CD4-positive, alpha-beta T cell (primary cell): ENCODE measurements at places on chromosomes 1 and 21. TPM values are rescaled to one million over a fixed set of nuclear protein-coding genes. Genes with fewer than 3 reads are reported as not detected.

DNA sequence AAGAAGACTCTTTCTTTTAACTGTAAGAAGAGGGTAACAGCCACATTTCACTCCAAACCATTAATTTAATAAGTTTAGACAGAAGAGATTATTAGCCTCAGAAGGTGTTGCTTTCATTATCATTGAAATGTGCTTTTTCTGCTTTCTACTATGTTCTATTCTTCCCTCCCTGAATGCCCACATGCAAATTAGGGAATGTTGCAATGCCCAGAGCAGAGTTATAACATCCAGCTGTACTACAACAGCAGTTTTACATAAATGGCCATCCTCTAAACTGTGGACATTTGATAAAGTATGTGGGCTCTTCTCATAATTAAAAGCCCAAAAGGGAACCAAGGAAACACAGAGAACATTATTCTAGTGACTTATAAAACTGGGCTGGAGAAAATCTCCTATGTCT is 82.2 kb upstream of the SOD1 start:
- no peak overlapping the region for H3K4me3 ChIP-seq
- H3K4me1 ChIP-seq: peaks cover 4% of the 10 kb centered on the region
- no peaks in the 10 kb centered on the region for H3K36me3 ChIP-seq
- DNase-seq: no peak
- no peaks in the 10 kb centered on the region for H3K27me3 ChIP-seq

DNA sequence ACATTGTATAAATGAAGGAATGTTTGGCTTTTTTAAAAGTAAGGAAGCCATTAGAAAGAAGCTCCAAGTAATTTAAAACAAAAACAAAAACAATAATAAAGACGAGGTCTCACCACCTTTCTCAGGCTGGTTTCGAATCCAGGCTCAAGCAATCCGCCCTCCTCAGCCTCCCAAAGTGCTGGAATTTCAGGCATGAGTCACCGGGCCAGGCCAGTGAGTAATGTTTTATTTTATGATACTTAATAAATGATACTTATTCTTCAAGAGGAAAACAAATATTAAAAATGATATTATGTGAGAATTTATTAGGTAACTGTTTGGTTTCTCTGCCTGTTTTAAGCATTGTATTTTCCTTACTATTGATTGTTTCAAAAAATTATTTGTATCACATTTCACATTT is 201.4 kb upstream of the BRINP3 start:
- no peaks in the 10 kb centered on the region for H3K36me3 ChIP-seq
- H3K27ac ChIP-seq: no peak overlapping the region
- H3K4me1 ChIP-seq: no peaks in the 10 kb centered on the region
- no peaks in the 10 kb centered on the region for H3K27me3 ChIP-seq

DNA sequence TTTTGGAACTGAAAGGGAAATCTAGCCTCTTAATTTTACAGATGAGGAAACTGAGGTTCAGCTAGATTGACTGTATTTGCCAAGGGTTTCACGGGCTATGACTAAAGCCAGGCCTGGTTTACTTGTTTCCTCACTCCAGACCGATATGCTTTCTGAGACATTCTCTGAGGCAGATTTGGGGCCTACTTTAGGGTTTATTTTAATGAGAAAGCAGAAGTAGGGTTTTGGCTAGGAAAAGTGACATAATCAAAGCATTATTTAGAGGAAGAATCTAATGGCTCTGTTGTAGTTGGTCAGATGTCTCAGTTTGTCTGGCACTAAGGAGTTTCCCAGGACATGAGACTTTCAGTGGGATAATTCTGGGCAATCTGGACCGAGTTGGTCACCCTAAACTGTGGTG is 1.5 kb upstream of the RPTN start:
- H3K27me3 ChIP-seq: no peaks in the 10 kb centered on the region
- H3K4me3 ChIP-seq: no peak overlapping the region
- H3K36me3 ChIP-seq: no peaks in the 10 kb centered on the region
- no peaks in the 10 kb centered on the region for H3K4me1 ChIP-seq
- no peak for DNase-seq

GRCh38 chr21:37548521-37548981 is 182.0 kb downstream of the DYRK1A start:
- no peak for DNase-seq
- H3K36me3 ChIP-seq: no peaks in the 10 kb centered on the region
- H3K4me3 ChIP-seq: no peak overlapping the region
- no peak overlapping the region for H3K27ac ChIP-seq
- H3K4me1 ChIP-seq: peaks cover 4% of the 10 kb centered on the region
- peaks cover 16% of the 10 kb centered on the region for H3K27me3 ChIP-seq

DNA sequence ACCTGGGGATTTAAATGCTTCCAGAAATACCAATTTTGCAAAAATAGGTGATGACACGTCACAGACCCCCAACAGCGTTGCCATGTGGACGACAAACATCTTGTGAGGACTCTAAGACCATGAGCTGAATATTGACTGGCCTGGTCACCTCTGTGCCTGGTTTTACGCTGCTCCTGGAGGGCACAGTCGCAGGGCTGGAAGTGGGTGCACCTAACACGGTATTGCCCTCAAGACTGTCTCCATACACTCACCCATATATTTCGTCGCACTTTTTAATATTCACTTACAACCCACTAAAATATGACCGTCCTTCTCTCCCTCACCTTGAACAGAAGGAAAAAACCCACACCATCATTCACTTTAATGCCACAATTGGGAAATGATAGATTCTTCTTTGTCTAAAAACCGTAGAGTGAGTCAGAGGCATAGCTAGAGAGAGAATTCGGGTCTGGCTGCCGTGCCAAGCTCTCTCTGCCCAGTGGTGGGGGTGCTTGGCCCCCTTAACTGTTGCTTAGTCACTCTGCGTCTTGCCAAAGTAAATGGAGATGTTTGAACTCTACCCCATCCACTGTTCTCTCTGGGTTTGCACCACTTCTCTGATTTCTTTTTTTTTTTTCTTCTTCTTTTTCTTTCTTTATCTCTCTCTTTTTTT is 40.8 kb upstream of the UTS2 start:
- no peaks in the 10 kb centered on the region for H3K4me1 ChIP-seq
- H3K27me3 ChIP-seq: no peaks in the 10 kb centered on the region
- H3K27ac ChIP-seq: no peak overlapping the region
- no peak overlapping the region for H3K4me3 ChIP-seq

- no peak overlapping the region for H3K27ac ChIP-seq
- H3K27me3 ChIP-seq: peaks cover 24% of the 10 kb centered on the region
- no peak overlapping the region for H3K4me3 ChIP-seq
- H3K4me1 ChIP-seq: no peaks in the 10 kb centered on the region
- no peak for DNase-seq
Observed at GRCh38 chr1:38297842-38298241, 251.2 kb upstream of the POU3F1 start.

- no peaks in the 10 kb centered on the region for H3K4me1 ChIP-seq
- no peaks in the 10 kb centered on the region for H3K36me3 ChIP-seq
- no peak overlapping the region for H3K27ac ChIP-seq
- DNase-seq: no peak
- H3K27me3 ChIP-seq: no peaks in the 10 kb centered on the region
- H3K4me3 ChIP-seq: no peak overlapping the region
Observed at GRCh38 chr1:197857477-197857876, 45.0 kb upstream of the C1orf53 start.

- H3K4me3 ChIP-seq: no peak overlapping the region
- no peaks in the 10 kb centered on the region for H3K36me3 ChIP-seq
- H3K27ac ChIP-seq: peak overlapping the region; percentile 84
- H3K4me1 ChIP-seq: peaks cover 99% of the 10 kb centered on the region
Observed at GRCh38 chr1:25030674-25031589, 100.9 kb upstream of the RUNX3 start.

DNA sequence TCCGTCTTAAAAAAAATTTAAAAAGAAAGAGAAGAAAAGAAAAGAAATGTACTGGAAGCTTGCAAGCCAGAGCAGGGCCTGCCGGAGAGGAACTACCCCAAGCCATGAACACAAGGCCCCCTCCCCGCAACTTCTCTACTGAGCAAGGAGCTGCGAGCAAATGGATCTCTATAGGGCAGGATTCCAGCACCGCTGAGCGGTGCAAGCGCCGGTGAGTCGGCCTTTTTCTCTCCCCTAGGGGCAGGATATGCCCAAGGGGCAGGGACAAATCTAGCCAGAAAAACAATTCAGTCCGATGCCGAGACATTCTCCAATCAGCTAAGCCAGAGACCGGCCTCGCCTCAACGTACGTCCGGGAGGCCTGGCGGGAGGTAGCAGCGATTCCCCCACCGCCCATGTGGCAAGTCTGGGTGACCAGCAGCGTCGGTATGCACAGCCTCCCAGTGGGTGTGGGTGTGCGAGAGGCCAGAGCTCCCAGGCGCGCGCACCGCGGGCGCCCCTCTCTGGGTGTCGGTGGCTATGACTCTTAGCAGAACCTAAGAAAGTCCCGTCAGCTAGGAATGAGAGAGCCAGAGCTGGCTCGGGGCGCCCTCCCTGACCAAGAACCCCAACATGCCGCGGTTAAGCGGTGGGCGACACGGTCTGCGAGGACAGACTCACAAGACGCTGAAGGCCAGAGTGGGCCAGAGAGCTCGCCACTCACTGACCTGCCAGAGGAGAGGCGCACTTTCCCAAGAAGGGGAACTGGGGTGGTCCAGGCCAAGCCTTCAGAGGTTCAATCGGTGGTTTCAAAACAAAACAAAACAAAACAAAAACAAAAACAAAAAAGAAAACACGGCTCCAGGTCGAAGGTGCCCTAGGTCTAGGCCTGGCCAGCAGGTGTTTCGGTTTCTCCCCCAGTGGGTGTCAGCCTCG is 1.9 kb downstream of the CSMD2 start:
- DNase-seq: no peak
- no peak overlapping the region for H3K4me3 ChIP-seq
- no peak overlapping the region for H3K27ac ChIP-seq
- peaks cover 6% of the 10 kb centered on the region for H3K4me1 ChIP-seq
- no peaks in the 10 kb centered on the region for H3K36me3 ChIP-seq

DNA sequence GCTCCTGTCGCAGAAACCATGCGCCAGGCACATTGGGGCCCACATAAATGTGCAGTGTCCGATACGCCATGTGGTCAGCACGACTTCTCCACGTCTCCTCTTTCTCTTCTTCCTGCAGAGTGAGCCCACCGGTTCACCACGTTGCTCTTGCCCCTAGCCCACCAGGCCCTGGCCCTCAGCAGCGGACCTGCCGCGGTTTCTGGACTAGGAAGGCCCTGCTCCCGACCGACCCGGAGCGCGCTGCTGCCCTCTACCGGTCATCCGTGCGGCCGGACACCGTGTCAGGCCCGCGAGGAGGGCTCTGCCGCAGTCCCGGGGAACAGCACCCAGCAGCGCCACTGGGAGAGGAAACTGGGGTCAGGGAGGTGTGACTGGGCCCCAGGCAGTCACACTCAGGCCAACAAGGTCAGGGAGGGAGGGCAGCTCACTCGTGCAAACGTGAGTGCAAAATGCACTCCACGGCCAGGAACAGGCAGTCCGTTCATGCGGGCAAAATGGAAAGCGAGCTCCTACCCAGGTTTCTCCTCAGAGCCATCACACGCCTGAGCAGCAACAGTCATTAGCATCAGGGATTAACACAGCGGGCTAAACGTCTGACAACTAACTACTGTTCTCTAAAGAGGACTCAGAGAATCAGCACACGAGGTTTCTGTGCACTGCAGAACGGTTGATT is 13.7 kb downstream of the TLR5 start:
- no peak overlapping the region for H3K4me3 ChIP-seq
- H3K36me3 ChIP-seq: no peaks in the 10 kb centered on the region
- H3K27me3 ChIP-seq: peaks cover 5% of the 10 kb centered on the region
- H3K4me1 ChIP-seq: peaks cover 21% of the 10 kb centered on the region

GRCh38 chr1:6275826-6276782 is 15.2 kb upstream of the GPR153 start:
- H3K4me1 ChIP-seq: no peaks in the 10 kb centered on the region
- no peak overlapping the region for H3K27ac ChIP-seq
- no peak for DNase-seq

DNA sequence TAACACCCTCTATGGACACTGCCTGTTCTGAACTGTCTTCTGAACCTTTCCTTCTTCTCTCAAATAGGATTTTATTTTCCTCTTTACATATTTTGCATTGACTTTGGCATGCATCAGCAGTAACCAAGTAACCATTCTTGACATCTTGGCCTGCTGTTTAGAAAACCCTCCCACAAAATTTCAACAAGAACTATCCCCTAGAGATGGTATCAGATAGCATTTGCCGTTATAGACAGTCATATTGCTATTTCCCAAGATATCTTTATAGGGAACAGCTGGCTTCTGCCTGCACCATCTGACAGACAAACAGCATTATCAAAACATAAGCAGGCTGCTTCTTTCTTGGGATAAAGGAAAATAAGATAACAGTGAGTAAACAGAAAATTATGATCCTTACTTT is 54.7 kb downstream of the LHX8 start:
- no peaks in the 10 kb centered on the region for H3K27me3 ChIP-seq
- no peaks in the 10 kb centered on the region for H3K4me1 ChIP-seq
- H3K36me3 ChIP-seq: no peaks in the 10 kb centered on the region
- no peak overlapping the region for H3K4me3 ChIP-seq
- no peak for DNase-seq

DNA sequence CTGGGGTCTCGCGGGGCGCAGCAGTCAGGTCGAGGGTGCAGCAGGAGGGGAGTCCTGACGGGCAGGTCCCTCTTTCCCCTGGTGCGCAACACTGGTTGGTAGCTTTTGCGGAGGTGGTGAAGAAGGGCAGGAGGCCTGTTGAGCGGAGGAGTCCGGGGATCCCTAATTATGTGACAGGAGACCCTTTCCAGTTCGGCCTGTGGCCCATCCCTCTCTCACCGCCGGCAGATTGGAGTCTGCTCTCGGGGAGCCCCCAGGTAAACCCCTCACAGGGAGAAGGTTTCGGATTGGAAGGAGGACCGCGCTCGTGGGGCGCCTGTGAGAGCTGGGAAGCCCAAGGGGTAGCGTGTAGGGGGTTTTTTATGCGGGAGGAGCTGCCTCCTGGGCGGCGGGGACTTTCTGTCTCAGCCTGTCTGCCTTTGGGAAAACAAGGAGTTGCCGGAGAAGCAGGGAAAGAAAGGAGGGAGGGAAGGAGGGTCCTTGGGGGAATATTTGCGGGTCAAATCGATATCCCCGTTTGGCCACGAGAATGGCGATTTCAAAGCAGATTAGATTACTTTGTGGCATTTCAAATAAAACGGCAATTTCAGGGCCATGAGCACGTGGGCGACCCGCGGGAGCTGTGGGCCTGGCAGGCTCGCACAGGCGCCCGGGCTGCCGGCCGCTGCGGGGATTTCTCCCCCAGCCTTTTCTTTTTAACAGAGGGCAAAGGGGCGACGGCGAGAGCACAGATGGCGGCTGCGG is 9.5 kb downstream of the SIM2 start:
- peaks cover 83% of the 10 kb centered on the region for H3K27me3 ChIP-seq
- H3K4me3 ChIP-seq: no peak overlapping the region
- DNase-seq: no peak
- H3K27ac ChIP-seq: no peak overlapping the region
- peaks cover 59% of the 10 kb centered on the region for H3K4me1 ChIP-seq

- no peak for DNase-seq
- no peak overlapping the region for H3K27ac ChIP-seq
- H3K4me3 ChIP-seq: no peak overlapping the region
- H3K4me1 ChIP-seq: no peaks in the 10 kb centered on the region
- H3K27me3 ChIP-seq: no peaks in the 10 kb centered on the region
Observed at GRCh38 chr1:208479435-208479834, 235.3 kb upstream of the PLXNA2 start.

The AQP10 gene
- not detected for total RNA-seq

The ISG15 gene
- total RNA-seq: 38.9 TPM
